LHCN-M2 (cell line): ENCODE measurements at places on chromosomes 6 and 20. TPM values are rescaled to one million over a fixed set of nuclear protein-coding genes. Genes with fewer than 3 reads are reported as not detected.
A peak's percentile ranks its signal among the peaks of the same experiment; 100 is the strongest.

GRCh38 chr6:144583614-144583954, 298.4 kb downstream of the UTRN start:
- no peak for DNase-seq

DNA sequence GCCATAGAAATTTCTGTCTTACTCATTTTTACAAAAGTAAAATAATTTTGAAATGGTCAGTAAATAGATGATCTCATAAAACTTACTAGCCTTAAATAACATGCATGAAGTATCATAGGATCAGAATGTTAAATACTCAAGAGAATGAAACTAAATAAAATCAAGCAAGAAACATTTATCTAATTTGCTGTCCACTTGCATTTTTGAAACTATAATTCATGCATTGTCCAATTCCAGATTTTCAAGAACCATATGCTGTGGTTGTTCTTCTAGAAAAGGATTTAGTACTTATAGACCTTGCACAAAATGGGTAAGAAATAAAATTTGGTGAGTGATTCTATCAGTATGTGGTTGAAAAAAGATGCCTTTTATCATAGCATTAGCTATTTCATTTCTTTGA, 107.0 kb downstream of the STXBP5 start:
- no peak for DNase-seq

DNA sequence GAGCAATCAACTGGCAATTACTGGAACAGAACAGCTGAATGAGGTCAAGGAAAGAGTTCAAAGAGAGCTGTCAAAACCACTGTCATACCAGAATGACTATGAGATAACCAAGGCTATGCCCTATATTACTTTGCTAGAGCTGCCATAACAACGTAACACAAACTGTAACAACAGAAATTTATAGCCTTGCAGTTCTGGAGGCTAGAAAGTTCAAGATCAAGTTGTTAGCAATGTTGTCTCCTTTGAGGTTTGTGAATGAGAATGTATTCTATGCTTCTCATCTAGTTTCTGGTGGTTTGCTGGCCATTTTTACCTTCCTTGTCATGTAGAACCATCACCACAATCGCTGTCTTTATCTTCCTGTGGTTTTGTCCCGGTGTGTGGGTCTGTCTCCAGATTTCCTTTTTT, 1323.0 kb upstream of the GJE1 start:
- DNase-seq, result peak; percentile 23

- peak; percentile 84 for DNase-seq
Observed at GRCh38 chr6:48061265-48061990, 49.6 kb downstream of the PTCHD4 start.

GRCh38 chr20:652615-653109, 338 bp downstream of the SRXN1 start:
- peak; percentile 46 for DNase-seq

MAS1 gene
- total RNA-seq, result not detected in 2 replicates
